Pancreas (tissue), 10 donors: ENCODE measurements at places on chromosomes 6 and 20.

DNA sequence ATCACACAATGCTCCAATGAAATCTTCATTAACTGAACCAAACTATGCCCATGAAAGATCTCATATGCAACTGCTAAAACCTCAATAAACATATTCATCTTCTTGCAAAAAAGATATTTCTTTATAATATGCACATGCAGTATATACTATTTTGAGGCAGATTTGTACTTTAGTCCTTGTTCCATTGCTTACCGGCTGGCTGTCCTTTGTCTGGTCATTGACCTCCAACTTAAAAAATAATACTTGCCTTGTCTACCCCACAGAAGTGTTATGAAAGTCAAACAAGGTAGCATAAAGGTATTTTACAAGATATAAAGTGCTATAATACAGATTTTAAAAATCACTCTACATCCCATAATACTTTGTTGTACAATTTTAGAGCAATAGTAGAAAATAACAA is 88.3 kb downstream of the ATG5 start:
- DNase-seq: no peak

DNA sequence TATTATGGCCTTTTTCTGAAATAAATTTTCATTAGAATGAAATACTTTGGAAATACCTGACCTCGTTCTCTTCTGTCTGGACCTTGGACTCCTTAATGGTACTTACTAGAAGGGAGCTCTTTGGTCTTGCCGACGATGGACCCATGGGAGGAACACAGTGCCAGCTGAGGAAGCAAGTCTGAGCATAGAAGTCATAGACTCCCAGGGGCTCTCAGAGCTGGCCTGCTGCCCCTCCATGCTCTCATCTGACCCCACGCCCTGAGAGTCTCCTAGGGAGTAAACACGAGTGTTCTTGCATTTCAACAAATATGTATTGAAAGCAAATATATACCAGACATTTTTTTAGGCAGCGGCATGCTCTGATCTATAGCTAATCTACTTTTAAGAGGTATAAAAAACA is 87.8 kb downstream of the PLEKHG1 start:
- DNase-seq: no peak

DNA sequence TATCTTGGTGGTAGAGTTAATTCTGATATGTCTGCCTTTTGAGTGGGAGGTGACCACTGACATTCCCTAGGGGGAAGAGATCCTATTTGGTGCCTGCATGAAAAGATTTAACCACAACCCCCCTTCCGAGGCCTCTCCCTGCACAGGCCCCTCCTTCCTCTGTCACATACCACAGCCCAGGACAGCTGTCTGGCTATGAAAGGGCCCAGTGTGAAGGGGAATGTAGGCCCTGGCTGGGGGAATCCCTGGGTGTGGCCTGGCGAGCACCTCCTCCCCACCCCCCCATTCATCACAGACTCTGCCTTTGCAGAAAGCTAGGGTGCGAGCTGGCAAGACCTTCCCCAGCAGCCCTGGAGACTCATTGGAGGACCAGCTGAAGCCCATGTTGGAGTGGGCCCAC is 27.4 kb upstream of the MAPRE1 start:
- no peak for DNase-seq

- no peak for DNase-seq
Observed at GRCh38 chr6:34575326-34575725, 19.2 kb upstream of the SPDEF start.

DNA sequence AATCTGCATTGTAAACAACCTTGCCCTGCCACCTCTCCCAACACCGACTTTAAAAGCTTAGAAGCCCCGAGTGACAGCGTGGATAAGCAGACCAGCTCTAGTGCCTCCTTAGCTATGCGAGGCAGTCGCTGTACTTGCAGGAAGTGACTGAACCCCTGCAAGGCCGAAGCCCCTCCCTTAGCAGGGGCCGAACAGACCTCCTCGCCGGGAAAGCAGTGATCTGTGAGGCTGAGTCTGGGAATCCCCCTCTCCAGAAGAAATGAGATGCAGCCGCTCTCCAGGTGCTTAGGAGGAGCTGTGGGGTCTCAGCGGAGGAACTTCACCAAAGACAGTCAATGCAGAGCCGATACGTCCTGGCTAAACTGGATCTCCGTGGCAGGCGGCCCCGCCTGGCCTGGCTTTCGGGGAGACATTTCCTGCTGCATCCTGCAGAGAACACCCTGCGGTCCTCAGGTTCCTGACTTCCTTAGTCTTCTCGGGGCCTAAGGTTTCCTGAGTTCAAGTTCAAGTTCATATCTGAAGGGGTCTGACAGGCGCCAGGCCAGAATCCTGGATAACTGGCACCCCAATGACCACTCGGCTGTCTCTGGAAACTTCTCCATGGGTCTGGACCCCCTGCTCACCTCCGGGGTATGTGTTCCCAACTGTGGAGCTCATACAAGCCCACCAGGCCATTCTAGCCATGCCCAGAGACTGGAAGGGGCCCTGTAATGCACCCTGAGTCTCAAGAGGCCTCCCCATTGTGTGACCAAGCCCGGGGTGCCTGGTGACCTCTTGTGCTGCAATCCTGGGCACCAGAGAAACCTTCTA is 20.4 kb upstream of the FRMD1 start:
- no peak for DNase-seq

- no peak for DNase-seq
Observed at GRCh38 chr20:3894796-3895195, 5.6 kb downstream of the PANK2 start.
